ENCODE measurements at places on chromosomes 6 and 20.

GRCh38 chr20:12827816-12828385 is 180.9 kb upstream of the SPTLC3 start:
- ATAC-seq: no peak

GRCh38 chr6:107697682-107698081 is 126.4 kb downstream of the SCML4 start:
- no peak for ATAC-seq

DNA sequence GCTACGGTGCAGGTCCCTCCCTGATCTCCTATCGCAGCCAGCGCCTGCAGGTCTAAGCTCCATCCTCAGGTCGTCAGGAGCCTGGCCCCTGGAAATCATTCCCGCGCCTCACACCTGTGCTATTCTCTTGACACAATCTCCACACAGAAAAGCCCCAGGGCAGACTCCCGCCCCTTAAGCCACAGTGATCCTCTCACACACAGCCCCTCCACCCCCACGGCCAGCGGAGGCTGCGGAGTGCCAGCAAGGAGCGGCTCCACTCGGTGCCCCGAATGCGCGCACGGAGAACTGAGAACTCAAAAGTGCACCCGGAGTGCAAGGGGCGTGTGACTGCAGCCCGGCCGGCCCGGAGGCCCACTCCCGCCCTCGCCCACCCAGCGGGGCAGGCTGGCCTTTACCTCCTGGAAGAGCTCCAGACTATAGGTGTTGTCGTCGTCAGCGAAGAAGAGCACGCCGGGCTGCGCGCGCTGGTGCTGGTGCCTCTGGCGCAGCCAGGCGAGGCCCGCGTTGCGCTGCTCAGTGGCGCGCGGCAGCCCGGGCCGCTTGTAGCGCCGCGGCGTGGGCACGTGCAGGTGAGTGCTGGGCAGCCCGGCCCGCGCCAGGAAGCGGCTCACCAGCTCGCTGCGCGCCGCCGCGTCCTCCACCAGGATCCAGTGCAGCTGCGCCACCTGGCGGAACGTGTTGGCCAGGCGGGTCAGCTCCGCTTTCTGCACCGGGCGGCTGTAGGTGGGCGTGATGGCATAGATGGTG is 1.2 kb downstream of the B3GAT2 start:
- ATAC-seq: peak; percentile 88

DNA sequence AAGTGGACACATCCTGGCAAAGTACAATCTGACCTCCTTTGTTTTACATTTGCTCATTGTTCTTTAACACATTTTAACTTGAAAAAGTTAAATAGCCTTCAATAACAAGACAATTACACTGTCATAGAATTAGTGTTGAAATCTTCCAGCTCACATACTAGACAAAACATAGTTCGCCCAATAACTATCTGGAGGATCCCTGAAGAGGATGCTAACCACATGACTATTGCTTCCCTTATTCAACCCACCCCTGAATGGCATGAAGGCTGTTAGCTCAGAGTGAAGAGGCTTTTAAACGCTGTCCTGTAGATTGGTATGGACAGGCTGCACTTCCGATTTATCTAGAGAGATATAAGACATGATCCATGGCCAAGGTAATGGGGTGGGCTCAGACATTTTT is 15.0 kb upstream of the DSE start:
- ATAC-seq: no peak

GRCh38 chr20:4076033-4076432 is 60.7 kb upstream of the RNF24 start:
- no peak for ATAC-seq

DNA sequence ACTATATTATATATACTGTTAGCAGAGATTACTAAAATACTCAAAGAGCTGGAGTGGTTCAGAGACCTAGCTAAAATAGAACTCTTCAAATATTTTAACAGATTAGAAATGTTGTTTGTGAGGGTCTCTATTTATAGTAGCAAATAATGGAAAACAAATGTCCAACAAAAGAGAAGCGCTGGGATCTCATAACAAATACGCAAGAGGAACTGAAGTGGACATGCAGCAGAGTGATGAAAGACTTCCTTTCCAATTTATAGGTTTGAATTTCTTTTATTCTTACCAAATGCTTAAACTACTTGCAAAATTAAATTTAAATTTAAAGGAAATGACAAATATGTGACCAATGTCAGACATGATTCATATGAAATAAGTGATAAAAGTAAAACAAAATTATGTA is 49.9 kb downstream of the PIGU start:
- ATAC-seq: no peak

DNA sequence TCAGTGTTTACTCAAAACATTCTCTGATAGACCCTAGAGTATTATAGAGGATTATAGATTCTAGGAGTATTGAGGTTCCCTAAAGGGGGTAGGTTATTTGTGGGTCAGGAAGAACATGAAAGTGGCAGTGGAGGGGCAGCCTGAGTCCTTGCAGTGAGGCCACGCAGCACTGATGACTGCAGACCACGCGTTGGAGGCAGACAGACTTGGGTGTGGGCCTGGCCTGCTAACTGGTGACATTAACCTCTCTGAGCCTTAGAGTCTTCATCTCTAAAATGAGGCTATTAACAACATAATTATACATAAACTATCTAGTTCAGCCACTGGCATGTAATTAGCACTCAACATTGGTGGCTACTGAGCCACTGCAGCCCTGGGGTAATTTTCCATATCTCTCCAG is 16.1 kb downstream of the MTCL3 start:
- no peak for ATAC-seq

DNA sequence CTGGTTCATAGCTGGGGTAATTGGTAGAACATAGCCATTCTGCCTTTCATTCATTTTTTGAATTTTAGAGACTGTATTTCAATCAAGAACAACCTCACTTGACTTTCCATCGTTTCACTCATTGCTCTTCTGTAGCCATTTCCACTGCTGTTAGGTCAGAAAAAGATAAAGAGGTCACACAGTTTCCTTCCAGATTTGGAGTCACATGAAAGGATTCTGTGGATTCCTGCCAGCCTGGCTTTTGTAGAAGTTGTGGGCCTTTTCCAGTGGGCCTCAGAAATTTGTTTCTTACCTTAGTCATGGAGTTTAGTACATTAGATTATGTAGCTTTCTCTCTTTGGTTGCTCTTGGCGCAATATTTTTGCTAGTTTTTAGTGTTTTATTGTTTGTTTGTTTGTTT is 157.8 kb downstream of the SASH1 start:
- ATAC-seq: no peak

GRCh38 chr20:5172167-5172601 is 45.4 kb downstream of the CDS2 start:
- no peak for ATAC-seq

- ATAC-seq: peak; percentile 95
Observed at GRCh38 chr20:3383878-3384495, 23.5 kb downstream of the DNAAF9 start.

- no peak for ATAC-seq
Observed at GRCh38 chr6:141158740-141159139, 974.0 kb upstream of the GJE1 start.

DNA sequence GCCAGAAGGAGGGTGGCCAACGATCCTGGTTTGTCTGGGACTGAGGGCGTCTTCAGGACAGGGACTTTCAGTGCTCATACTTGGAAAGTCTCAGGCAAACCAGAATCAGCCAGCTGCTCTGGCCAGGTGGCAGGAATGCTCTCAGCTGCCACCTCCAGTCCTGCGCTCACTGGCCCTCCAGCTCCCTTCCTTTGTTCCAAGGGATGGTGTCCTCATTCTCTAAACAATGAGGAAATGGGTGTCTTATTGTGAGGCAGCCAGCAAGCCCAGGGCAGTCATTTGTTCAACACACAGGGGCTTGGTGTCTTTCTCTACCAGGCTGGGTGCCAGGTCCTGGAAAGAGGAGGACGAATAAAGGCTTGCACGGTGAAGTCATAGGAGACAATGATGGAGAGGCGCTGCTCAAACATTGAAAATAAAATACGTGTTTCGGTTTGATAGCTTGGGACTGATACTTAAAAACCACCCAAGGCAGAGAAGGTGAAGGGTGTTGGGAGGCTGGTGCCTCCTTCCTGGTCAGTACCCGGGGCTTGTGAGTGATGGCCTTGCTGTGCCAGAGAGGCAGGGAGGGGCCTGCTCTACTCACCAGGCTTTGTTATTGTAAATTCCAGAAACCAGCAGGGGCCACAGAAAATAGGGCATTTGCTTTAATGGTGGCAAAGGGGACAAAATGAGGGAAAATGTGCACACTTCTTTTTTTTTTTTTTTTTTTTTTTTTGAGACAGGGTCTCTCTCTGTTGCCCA is 11.3 kb upstream of the TMEM181 start:
- no peak for ATAC-seq

DNA sequence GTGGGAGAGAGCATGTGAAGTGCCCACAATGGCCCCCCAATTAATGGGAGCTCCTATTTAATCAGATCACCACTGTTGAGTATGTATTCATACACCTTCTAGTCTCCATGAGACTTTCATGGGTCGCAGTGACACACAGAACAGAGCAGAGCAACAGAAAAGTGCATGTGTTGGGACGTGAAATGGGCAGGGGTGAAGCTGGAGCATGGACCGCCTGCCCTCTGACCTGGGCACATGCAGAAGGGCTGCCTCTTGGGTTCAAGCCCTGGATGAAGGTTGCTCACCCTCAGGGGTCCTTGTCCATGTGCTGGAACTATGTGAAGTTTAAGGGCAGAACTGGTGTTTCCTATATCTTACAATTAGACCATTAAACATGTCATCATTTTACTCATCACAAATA is 106.0 kb upstream of the PHACTR3 start:
- no peak for ATAC-seq

DNA sequence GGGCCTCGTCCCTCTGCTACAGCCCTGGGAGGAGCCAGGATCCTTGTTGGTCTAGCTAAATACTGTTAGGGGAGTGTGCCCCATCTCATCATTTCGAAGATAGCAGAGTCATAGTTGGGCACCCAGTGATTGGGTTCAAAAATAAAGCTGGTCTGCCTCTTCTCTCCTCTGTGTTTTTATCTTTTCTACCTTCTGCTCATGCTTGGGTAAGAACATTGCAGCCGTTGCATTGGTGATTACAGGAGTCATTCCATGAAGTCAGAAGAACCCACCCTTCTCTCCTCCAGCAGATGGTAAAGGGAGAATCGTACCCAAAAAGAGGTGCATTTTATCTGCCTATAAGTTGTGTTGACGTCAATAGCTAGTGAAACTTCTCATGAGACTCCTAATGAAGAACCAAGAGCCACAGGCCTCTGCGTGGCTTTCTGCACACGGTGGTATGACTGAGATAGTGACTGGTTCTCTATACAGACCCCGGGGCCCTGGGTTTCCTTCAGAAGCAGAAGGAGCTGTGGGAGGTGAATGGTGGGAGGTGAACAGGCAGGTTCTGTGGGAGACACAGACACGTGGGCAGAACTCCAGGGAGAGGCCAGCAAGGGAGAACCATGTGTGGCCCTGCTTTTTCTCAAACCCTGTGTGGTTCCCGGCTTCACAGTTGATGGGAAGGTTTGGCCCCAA is 5.7 kb upstream of the FAM209A start:
- no peak for ATAC-seq

DNA sequence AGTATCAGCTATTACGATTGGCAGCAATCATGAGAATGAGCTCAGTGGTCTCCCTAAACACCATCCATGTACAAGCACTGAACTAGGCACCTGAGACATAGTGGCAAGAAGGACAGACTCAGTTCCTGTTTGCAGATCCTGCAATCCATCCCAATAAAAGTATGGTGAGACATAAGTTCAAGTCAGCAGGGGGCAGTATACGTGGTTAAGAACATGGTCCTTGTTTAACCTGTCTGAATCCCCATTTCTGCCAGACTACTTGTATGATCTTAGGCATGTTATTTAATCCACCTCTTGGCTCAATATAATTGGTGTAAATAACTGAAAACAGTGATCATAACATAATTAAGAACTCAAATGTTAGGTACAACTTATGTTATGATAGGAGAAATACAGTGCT is 33.2 kb upstream of the PNISR start:
- ATAC-seq: no peak

GRCh38 chr6:56356426-56356825 is 109.0 kb upstream of the COL21A1 start:
- no peak for ATAC-seq

DNA sequence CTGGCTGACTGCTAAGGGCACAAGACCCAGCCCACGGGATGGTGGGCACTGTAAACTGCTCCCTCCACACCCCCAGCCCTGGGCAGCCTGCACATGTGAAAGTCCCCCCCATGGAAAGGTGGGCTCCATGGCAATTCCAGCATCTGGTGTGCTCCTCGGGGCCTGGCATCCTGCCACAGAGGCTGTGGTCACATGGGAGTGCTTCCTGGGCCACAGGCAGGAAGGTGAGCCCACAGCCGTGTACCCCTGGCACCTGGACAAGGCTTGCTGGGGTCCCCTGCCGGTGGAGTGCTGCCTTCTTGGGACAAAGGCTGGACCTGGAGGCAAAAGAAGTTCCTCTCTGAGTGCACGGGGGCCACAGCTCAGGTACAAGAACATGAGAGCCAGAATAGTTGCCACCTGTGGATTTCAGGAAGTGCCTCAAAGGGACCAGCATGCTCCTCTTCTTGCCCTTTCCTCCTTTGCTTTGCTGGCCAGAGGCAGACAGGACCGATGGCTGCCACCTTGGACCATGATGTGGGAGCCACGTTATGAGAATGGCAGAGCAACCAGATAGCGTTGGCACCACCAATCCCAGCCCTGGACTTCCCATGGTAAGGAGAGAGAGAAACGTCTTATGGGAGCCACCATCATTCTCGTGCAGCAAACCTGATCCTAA is 120.2 kb upstream of the MLN start:
- ATAC-seq: no peak

GRCh38 chr6:157242791-157243190 is 80.5 kb downstream of the TMEM242 start:
- ATAC-seq: no peak

GRCh38 chr6:92538926-92539325 is 880.4 kb downstream of the EPHA7 start:
- ATAC-seq: no peak

DNA sequence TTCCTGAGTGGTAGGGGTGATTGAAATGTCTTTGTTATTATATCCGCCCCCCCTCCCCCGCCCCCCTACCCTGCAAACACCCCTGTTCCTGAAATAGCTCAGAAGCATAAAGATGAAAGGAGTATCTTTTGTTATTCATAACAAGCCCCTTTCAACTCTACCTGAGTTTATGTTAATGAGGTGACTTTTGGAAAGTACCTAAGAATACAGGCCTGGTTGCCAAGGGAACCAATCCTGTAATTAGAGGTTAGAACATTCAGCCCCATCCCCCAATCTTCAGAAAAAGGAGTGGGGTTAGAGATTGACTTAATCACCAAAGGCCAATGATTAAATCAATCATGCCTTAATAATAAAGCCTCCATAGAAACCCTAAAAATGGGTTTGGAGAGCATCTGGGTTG is 979.2 kb upstream of the GJE1 start:
- peak; percentile 89 for ATAC-seq

All from activated CD4-positive, CD25-positive, alpha-beta regulatory T cell treated with anti-CD3 and anti-CD28 coated beads, Interleukin-2, amount 50 U/mL, for 24 hours (primary cell).